ENCODE measurements at places on chromosomes 5 and 9.

DNA sequence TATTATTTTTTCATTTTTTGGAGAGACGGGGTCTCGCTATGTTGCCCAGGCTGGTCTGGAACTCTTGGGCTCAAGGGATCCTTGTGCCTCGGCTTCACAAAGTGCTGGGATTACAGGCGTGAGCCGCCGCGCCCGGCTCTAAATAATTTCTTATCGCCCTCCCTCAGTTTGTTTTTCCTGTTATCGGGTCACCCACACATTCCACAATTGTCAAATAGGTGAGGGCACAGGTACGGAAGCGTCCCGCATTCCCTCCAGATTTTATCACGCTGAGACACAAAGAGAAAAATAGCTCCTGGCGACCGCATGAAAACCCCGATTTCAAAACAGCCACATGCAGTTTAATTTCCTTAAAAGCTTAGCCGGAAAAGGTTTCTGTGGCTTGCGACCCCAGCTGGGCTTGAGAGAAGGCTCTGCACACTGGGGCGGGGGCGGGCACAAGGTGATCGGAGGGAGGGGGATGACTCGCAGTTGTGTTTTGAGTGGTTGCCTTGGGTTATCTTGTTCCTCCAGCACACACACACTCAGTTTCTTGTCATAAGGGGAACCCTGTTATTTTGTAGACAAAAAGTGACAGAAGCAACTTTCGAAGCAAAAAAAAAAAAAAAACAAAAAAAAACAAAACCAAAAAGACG, 717 bp upstream of the IQGAP2 start:
- no peak for DNase-seq

GRCh38 chr9:136205707-136205992, 722 bp upstream of the LHX3 start:
- DNase-seq, result no peak

- DNase-seq, result no peak
Observed at GRCh38 chr5:66291771-66292170, 147.7 kb downstream of the SREK1 start.

DNA sequence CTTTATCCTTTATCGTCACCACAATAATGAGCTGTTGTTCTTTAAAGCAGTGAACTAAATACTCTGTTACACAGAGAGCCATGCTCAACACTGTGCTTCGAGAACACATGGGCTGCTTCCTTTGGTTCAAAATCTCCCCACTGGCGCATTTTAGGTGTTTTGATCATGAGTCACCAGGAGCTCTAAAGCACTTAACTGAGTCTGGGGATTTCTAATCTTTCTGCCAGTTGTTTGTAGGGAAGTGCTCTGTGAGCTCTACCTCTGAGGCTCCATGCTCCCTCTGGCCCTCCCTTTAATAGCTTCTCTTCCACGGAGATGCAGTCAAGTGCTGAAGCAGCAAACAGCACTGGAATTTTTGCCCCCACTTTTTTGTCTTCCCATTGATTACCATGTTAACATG, 17.0 kb downstream of the ERAP2 start:
- peak; percentile 49 for DNase-seq

DNA sequence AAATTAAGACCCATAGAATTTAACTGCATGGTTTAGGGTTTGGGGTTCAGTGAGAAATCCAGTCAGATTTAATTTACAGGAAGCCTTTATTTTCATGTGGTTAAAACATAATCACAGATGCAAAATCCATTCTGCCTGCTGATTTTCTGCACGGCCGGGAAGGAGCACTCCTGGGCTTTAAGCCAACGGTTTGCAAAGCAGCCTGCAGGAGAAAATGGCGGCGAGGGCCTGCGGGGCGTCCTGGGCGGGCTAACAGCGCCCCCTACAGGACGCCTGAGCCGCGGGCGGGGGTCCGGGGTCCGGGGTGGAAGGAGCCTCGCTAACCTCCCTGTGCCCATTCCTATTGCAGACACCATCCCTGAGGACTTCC, 47.6 kb downstream of the THBS4 start:
- DNase-seq, result peak; percentile 33
